ENCODE measurements at places on chromosomes 5 and 9.

- no peak for DNase-seq
Observed at GRCh38 chr9:36731068-36731956, 158.6 kb downstream of the MELK start.

GRCh38 chr5:158320178-158320674 lies 461.3 kb upstream of the CLINT1 start:
- DNase-seq, result no peak

DNA sequence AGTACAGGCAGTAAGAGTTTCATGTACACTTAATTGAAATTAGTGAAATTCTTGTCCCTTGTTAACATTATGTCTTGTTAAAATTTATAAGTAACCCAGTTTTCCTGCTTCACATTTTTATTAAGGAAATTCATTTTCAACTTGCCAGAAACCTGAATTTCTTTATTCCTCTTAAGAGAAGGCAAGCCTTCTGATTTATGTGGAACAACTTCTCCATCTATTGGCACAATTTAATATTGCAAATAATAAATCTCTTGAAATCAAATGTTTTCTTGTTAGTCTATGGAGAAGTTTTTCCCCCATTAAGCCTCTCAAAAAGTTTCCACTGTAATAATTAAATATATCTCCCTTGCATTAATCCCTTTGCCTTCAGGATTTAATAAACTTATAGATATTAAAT lies 33.8 kb upstream of the ACO1 start:
- no peak for DNase-seq

- no peak for DNase-seq
Observed at GRCh38 chr5:141856037-141856790, 22.0 kb downstream of the PCDH1 start.

DNA sequence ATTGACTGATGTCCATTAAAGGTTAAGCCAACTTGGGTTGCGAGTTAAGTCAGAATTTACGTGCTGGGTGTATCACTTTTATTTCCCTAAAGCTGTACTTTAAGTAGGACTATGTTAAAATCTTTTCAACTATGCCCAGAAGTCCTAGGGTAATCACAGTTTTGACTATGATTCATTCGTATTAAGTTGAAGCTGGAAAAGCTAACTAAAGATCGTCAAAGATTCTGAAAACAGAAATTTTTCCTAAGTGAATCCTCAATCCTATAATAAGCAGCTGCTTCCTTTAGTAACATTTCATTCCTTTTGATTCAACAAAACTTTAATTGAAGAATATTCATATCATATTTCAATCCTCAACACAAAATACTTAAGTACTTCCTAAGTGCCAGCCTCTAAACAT lies 460.4 kb downstream of the ACTL7B start:
- DNase-seq, result no peak

DNA sequence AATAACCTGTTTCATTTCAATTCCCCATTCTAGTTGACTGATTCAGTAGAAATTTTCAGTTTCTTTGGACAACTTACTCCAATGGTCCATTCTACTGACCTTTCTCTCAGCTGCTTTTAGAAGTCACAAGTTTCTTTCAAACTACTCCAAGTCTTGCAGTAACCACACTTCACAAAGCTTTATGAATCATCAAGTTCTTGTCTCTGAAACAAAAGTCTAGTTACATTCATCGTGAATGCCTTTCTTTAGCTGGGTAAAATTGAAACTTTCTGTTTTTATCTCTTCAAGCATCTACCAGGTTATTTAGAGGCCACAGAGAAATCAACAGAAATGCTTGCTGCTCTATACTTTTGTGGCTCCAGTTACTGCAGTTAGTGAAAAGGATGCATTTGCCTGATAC lies 405.4 kb downstream of the TMEM232 start:
- DNase-seq, result peak; percentile 44

GRCh38 chr5:3599226-3600105 lies 3.8 kb downstream of the IRX1 start:
- no peak for DNase-seq

DNA sequence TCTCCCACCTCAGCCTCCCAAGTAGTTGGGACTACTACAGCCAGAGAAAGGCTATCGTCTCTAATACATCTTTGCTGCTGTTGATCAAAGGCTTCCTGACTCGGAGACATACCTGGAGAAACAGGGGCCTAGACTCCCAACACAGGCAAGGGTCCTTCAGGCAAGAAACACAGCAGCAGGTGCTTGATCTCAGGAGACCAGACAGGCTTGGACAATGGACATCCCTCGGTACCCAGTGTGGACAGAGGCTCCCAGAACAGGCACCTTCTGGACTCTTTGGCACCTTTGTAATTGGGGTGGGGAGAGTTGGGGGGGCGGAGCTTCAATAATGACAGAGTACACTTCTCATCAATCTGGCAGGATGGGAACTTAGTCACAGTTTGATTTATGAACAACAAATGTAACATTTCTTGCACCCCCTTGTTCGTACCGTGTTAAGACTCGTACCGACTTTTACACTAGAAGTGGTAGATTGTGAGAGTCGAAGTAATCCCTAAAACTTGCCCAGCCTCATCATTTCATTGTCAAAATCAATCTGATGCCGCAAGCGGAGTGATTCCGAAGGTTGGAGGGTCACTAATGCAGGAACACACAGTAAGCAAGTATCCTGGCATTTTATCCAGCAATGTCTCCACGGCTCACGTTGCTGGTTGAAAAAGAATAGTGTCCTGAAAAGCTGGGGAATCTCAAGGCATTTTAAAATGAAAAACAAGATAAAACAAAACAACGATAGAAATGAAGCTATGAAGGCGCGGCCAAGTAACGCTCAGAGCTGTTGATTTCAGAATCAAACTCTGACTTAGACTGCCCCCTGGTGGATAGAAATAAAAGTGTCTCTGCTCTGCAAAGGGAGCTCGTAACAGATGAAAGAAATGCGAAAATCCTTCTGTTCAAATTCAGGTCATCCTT lies 46.4 kb upstream of the STK32A start:
- DNase-seq, result peak; percentile 79

GRCh38 chr5:180026320-180026719 lies 45.2 kb downstream of the RNF130 start:
- no peak for DNase-seq

DNA sequence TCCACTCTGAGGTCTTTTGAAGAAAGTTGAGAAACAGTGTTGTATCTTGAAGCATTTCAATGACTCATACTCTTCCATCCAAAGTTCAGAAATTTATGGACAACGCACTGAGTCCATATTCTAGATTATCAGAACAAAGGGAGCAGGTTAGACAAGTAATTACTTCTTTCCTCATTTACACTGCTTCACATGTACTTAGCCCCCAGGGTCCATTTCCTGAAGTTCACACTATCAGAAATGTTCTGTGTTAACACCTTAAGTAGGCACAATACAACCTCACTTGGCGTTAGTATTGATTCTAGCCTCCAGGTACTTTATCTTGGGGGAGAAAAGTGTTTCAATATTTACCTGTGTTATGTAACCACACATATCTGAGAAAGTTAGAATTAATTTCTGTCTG lies 487.9 kb upstream of the DMAC1 start:
- DNase-seq, result no peak

GRCh38 chr9:109072133-109072692 lies 47.5 kb downstream of the TMEM245 start:
- no peak for DNase-seq

DNA sequence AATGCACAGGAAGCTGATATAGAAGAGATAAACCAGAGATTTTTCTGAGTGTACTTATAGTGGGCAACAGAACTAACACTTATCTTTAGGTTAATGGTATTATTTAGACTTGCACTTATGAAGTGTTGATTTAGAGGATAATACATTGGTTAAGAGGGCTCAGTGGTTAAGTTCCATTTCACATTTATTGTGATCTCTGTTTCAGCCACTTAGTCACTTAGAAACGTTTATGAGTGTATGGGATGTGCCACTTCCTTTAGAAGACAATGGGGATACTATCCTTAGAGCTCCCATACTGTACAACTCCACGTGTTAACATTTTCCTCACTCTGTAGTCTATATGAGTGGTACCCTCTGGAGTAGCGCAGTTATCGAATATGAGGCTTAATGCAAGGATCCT lies 57.5 kb downstream of the PIP5K1B start:
- DNase-seq, result no peak

DNA sequence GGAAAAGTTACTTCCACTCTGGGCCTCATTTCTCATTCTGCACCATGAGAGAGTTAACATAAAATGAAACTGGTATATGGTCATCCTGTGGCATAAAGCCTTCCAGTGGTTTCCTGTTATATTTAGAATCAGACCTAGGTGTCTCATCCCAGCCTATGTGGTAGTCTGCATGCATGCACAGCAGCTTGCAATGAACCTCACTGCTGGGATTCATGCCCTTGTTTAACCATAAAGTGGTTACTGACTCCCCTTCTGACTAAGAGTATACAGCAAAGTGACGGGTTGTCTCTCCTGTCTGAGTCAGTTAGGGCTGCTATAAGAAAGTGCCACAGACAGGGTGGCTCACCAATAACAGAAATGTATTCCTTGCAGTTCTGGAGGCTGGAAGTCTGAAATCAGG lies 14.7 kb upstream of the TDRD7 start:
- DNase-seq, result no peak

DNA sequence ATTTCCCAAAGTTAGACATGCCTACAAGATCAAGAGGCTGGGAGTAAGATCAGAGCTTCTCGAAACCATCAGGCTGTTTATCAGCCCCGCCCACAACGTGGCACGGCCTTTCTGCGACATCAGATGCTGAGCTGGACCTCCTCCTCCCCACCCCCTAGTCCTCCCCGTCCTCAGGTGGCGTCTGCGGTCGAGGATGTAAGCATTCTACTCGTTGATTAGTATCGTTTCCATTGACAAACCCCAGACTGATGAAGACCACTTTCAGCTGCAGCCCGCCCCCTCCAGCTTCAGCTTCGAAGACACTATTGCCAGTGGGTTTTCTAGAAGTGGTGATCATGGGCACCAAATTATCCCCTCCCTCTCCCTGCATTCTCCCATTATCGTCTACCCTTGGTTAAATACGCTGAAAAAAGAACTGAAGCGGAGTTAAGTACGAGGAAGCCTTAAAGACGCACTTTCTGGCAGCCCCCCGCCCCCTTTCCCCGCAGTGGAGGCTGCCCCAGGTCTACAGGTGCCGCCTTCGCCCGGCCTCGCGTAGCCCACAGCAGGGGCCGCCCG lies 1.1 kb downstream of the PPIC start:
- DNase-seq, result peak; percentile 66

GRCh38 chr5:113367586-113367985 lies 67.2 kb downstream of the TSSK1B start:
- no peak for DNase-seq

DNA sequence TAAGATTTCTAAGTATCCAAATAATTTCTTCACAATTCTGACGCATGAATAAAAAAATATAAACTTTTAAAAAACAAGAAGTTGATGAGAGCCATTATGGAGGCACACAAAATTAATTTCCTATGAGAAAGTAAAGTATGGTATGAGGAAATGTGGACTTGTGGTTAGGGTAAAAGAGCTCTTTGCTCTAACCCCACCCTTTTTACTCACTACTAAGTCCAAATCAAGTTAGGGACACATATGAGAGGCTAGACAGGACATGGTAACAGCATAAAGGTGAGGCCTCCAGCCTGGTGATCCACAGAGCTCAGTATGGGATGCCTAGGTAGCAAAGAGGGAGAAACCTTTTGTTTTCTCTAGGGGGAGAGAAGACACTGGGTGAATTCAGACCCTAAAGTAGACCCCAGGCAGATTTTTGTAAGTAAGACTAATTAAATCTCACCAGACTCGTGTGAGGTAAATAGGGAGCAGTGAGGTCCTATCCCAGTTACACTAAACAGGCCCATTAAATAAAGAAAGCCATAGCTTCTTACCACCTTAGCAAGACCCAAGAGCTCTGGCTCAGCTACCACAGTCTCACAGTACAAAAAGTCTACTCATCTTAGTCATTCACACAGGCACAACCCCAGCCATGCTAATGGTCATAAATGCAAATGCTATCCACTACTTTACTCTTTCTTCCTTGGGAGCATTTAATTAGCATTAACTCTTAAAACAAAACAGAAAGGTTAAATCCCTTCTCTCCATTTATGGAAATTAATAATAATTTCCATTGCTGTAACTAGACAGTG lies 42.6 kb downstream of the MLLT3 start:
- no peak for DNase-seq

DNA sequence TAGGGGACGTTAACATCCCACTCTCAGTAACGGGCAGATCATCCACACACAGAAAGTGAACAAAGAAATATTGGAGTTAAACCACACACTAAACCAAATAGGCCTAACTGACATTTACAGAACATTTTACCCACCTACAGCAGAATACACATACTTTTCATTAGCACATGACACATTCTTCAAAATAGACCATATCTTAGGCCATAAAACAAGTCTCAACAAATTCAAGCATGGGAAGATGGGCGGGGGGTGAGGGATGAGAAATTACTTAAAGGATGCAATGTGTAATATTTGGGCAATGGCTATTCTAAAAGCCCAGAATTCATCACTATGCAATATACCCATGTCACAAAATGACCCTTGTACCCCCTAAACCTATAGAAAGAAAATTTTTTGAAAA lies 226.2 kb downstream of the ATPSCKMT start:
- DNase-seq, result no peak

GRCh38 chr9:110886832-110887231 lies 151.4 kb downstream of the LPAR1 start:
- DNase-seq, result peak; percentile 47

DNA sequence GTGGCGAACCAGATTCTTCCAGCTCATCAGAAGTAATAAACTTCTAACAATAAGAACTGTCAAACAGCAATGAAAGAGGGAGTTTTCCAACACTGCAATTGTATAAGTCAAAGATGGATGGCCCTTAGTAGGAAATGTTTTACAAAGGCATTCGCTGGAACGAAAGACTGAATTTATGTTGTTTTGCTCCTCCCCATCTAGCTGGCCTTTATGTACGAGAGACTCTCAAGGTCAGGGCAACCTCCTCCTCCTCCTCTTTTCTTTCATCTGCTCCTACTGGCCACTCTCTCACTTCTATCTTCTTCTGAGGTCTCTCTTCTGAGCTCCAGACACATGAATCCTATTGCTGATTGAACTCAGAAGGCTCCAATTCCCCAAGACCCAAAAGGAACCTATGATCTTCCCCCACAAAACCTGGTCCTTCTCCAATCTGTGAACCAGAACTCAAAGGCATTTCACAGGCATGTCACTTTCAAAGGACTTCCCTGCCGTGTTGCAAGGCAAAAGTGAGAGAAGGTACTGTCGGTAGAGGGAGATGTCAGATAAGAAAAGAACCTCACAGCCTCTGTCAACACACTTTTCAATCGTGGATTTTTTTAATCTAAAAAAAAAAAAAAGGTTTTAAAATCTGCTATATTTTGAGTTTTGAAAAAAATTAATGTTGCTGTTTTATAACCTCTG lies 28.5 kb upstream of the PUM3 start:
- peak; percentile 33 for DNase-seq

DNA sequence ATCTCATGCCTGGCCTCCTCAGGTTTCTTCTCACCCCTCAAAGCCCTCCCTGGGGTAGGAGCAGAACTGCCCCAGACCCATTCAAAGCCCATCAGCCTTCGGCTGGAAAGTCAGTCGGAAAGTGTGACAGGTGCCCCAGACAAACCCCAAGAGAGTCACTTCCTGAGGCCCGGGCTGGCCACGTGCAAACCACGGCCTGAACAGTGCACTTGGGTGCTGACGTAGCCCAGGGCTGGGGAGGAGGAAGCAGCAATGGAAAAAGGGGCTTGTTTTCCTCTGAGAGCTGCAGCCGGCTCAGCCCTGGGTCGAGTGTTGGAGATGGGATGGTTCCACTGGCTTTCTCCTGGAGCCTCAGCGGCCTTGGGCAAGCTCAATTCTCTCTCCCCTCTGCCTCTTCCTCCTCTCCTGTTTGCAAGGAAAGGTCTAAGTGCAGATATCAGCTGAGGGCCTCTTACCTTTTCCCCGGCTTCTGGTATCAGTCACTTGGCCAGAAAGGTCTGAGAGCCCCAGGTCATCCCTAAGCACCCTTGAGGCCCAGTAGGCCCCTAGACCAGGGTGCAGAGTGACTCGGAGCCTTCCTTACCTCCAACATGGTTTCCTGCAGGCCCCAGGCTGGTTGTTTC lies 5.9 kb upstream of the EGR1 start:
- no peak for DNase-seq
